ENCODE measurements at places on chromosomes 11 and 22.

- no peak for DNase-seq
Measured at GRCh38 chr11:113531083-113531482, 55.9 kb upstream of the DRD2 start.

DNA sequence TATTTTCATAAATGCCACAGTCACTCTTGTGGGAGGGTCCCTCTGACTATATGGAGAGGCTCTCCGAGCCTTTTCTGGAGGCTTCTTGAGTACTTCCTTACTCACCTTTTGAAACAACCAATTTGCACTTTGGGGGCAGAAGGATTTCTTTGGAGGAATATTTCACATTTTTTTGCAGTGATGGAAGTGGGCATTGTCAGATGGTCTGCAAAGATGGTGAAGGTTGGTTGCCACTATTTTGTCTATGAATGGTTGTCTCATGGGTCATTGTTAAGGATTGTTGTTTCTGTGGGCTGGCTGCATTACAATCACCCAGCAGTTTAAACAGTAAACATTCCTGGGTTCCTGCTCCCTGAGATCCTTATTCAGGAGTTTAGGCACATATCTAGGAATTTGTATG is 388.2 kb downstream of the TMEM135 start:
- DNase-seq = no peak

- DNase-seq = no peak
Measured at GRCh38 chr11:55714982-55715888, 53.2 kb downstream of the OR4C6 start.

GRCh38 chr11:65655570-65656332 is 7.0 kb downstream of the RELA start:
- DNase-seq = no peak

GRCh38 chr11:9660886-9661285 is 3.0 kb upstream of the SWAP70 start:
- no peak for DNase-seq

DNA sequence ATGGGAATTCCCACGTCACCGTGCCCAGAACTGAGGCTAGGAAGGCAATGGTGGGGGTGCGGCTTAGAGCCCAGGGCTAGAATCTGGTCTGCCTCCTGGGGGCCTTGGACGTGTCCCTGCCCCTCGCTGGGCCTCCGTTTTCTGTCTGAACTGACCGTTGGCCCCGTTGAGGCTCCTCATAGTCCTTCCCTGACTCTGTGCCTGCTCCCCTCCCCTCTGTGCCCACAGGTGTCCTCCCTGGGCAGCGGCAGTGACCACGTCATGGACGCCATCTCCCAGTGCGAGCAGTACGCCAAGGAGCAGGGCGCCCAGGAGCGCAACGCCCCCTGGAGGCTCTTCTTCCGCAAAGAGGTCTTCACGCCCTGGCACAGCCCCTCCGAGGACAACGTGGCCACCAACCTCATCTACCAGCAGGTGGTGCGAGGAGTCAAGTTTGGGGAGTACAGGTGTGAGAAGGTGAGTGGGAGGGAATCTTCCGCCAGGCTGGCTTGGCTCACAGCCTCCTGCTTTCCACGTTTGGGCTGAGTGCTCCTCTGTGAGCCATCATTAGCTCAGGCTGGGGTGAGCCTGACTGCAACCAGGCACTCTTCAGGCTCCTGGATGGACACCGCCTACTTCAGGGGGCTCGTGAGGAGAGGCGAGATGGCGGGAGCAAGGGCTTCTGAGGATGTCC is 63.9 kb downstream of the MYO7A start:
- DNase-seq = peak; percentile 8

- no peak for DNase-seq
Measured at GRCh38 chr11:104464691-104465090, 300.7 kb upstream of the PDGFD start.

GRCh38 chr11:58958500-58958899 is 19.2 kb downstream of the GLYATL1 start:
- no peak for DNase-seq

- no peak for DNase-seq
Measured at GRCh38 chr11:43674560-43674959, 6.0 kb upstream of the HSD17B12 start.

DNA sequence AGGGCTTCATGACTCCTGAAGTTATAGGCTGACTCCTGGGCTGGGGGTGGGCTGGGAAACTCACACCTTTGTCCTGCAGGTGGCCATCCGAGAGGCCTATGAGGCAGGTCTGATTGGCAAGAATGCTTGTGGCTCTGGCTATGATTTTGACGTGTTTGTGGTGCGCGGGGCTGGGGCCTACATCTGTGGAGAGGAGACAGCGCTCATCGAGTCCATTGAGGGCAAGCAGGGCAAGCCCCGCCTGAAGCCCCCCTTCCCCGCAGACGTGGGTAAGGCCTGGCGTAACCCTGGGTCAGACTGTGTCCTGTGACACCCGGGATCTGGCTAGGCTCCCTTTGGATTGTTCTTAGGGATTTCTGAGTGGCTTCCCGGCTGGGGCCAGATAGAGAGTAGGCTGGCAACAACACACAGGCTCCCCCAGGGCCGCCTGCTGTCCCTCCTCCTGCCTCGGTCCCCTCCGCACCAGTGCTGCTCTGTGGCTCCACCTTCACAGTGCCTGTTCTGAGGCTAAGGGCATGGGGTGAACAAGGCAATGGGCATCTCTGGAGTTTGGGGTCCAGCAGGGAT is 3.6 kb downstream of the NDUFV1 start:
- no peak for DNase-seq

DNA sequence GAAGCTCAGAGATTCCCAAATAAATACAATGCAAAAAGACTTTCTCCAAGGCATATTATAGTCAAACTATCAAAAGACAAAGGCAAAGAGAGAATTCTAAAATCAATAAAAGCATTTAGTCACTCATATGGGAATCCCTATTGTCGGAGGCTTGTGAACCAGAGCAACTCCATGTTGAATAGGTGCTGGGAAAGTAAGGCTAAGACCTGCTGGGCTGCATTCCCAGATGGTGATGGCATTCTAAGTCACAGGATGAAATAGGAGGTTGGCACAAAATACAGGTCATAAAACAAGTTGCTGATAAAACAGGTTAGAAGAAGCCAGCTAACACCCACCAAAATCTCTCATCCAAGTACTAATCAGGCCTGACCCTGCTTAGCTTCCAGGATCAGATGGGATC is 84.5 kb downstream of the JRKL start:
- no peak for DNase-seq

DNA sequence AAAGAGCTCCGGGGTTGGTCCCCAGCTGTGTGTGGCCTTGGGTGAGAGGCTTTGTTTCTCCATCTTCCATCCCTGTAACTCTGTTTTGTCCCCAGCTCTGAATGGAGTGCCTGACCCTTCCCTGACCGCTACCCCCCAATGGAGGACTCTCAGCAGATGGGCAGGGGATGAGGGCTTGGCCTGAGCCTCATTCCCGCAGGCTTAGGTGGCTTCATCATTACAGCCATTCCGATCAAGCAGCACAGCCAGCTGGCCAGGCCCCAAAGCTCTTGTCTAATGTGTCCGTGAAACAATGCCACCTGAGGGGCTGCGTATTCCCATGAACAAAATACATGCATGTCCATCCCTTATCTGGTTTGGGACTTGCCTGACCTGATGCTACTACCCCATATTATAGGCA is 3.9 kb upstream of the CDC42EP2 start:
- no peak for DNase-seq

- no peak for DNase-seq
Measured at GRCh38 chr22:45090497-45090910, 73.2 kb upstream of the NUP50 start.

GRCh38 chr11:18720091-18720807 is 5.7 kb downstream of the IGSF22 start:
- no peak for DNase-seq

DNA sequence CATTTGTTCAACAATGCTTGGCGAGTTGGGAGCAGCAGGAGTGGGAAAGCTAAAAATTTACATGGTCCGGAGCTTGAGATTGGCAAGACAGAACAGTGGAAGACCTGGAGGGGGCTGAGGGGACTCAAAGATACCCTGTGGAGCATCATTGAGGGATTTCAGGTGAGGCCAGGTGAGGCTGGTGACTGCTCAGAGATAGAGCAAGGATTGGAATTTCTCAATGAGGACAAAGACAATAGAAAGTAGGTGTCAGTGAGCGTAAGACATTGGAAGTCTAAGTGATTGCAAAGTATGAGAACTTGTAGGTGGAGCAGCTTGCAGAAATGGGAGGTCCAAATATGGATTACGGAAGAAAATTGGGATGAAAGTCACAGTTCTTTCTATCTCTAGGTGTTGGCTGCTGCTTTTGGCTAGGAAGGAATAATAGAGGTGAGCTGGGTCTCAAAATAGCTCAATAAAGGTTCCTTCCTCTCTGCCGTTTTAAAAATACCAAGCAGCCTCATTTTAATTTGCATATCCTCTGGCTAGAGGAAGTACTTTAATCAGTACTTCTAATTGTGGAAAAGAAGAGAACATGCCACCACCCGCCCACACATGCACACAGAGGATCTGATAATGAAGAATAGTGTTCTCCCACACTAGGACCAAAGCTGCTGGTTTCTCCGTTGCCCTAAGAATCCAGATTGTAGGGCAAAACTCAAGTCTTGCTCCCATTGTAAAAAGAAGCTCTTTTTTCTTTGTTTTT is 41.8 kb upstream of the SORL1-AS1 start:
- DNase-seq = no peak

DNA sequence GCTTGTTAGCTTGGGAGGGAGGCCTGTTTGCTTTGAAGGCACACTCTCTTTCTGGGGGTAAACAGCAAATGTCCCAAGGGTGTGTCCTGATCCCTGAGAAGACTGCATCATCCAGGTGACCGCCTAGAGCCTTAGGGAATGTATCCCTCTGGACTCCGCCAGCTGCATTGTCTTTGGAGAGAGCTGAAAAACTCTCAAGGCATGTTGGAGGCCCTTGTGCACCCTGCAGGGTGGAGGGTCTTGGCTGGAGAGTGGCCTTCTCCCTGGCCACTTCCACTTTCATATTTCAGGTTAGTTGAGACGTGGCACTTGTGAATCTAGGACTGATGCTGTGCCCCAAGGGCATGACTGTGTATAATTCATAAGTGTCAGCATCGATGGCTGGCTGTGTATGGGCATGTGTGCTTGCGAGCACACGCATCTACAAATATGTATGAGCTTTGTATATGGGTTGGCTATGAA is 70.6 kb downstream of the ZBTB16 start:
- DNase-seq = no peak

DNA sequence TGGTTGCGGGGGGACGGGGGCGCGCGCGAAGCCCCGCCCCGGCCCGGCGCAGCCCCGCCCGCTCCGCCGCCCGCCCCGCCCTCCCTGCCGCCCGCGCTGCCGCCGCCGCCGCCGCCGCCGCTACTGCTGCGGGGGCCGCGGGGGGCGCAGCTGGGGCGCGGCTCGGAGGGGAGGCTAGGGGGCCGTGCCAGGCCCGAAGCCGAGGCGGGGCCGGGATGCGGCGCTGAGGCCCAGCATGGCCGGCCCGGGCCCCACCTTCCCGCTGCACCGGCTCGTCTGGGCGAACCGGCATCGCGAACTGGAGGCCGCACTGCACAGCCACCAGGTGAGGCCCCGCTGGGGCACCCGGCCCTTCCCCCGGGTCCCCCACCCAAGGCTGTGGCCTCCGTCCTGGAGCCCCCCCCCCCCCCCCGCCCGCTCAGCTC is at the start of gene ANKRD13D:
Gene ANKRD13D (plus strand): TSS at position 78 of the 425 bp plus-strand sequence. CDS start 158 bp downstream, at position 236.
- no peak for DNase-seq

- DNase-seq = no peak
Measured at GRCh38 chr22:45216133-45217003, 24.3 kb downstream of the KIAA0930 start.

- no peak for DNase-seq
Measured at GRCh38 chr11:16278979-16279378, 77.4 kb downstream of the SOX6 start.
